Tibial nerve (tissue), 4 donors: ENCODE measurements at places on chromosomes 7 and 10.

GRCh38 chr7:50775836-50776235 lies 6.9 kb downstream of the GRB10 start:
- no peak for DNase-seq

GRCh38 chr7:2253021-2253420 lies 11.0 kb downstream of the NUDT1 start:
- no peak for DNase-seq

DNA sequence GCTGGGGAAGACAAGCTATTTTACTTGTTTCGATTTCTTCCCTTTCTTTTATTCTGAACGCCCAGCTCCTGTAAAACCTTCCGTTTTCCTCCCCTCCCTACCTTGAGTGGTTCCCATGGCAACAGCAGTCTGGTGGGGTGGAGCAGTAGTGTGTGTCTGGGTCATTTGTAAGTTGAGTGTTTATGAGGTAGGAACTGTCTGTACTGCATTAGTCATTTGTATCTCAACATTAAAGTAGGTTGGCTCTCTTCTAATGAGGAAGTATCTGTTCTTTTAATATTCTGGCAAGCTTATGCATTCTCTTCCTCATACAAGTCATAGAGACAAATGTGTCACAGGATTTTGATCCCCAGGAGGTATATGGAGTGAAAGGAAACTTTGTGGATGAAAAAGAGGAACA lies 85.3 kb upstream of the CCDC6 start:
- DNase-seq, result no peak

DNA sequence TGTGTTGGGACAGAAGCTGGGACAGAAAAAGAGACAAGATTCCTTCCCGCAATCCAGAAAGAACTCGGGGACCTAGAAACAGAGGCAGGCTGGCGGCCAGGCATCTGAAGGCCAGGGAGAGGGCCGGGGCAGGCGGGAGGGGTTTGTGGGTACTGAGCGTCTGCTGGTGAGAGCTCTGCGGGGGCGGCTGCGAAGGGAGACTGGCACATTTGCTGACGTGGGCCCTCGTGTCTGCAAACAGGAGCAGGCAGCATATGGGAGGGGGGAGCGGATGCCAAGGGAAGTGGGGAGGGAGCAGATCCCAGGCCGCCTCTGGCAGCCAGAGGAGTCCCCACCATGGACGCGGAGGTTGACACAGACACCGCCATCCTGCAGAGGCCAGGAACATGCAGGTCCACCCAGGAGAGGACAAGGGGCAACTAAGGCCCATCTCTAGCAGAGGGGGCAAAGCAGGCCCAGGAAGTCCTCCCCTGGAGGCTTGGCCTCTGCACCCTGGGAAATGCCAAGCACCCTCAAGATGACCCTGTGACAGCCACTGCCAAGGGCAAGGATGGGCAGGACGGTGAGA lies 32.2 kb downstream of the KCNH2 start:
- DNase-seq, result peak; percentile 39

DNA sequence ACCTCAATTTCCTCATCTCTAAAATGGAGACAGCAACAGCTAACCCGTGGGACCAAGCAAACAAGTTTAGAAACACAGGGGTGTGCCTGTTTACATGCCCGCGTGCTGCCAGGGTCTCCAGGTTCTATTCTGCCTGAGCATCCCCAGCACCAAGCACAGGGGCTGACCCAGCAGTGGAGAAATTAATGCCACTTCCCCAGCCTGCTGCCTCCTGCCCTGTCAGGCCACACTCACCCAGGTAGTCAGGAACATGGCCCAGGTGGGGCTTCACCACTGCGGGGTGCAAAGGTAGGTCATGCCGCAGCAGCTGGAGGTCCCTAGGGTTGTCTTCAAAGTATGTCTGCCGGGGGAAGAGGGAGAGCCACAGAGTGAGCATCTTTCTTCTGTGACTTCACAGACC lies 5.8 kb downstream of the DDX56 start:
- no peak for DNase-seq

DNA sequence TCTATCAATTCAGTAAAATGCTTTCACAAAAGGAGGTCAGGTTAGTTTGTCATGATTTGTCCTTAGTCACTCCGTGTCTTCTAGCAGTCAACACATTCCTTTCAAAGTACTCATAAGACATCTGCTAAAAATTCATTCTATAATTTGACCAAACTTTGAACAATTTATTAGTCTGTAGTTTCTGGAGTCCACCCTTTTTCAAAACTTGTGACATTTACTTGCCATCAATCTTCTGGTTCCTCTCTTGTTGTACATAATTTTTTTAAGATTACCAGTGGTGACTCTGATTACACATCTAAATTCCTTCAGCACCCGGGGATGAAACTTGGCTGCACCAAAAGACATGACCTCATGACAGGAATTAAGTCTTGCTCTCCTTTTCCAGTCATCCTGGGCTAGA lies 130.1 kb downstream of the NEBL start:
- no peak for DNase-seq

DNA sequence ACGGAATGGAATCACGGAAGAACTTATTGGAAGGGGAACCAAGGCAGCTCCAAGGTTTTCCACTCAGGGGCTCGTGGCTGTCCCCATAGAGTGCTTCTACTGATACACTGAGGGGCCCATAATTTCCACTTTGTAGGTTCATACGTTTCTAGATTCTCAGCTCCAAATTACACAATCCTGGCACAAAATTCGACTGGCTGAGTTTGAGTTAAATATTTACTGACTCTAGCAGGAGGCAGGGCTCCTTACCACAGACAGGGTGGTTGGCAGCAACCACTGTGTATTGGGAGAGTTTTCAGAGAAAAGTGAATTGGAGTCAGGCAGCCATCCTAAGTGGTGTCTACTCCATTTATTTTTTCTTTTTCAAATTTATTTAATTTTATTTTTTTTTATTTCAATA lies 55.4 kb upstream of the SEC61G start:
- no peak for DNase-seq

DNA sequence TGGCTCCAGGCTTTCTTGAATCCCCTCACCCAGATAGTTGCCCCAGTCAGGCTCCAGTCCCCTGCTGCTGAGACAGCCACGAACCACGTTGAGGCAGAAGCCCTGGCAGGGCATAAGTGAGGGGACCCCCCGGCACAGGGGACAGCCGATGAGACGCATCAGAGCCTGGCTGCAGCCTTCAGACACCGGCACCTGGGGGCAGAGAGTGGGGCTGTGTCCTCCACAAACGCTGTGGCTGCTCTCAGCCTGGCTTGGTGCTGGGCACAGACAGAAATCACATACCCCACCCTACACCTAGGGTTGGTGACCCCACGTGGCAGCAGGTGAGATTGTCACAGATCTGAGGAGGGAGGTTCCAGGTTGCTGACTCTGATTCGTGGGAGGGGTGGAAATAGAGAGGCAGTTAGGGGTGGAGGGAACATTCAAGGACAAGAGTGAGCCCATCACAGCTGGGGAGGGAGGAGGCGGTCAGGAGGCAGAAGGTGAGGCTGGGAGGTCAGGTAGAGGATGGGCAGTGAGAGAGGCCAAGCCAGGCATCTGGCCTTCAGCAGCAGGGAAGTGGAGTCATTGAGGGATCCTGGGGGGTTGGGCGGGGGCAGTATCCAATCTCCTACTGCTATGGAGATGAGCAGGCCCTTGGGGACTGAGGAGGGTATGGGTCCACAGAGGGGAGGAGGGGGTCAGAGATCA lies 3.2 kb downstream of the GPC2 start:
- DNase-seq, result no peak

DNA sequence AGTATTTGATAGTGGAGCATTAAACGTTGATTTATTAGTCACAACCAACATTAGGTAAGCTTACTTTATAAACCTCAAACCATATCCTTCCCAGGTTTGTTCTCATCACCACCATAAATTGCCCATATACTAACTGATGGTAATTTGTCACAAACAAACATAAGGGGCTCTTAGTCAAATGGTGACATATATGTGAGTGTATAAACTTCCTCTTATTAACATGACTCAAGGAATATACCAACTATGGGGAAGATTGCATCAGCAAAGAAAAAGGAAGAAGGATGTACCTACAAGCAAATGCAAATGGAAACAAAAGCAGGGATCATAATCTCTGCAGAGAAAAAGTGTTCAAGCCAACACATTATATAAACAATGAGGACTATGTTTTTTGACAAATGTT lies 418.2 kb upstream of the AKR1E2 start:
- DNase-seq, result no peak

GRCh38 chr10:119991816-119992215 lies 99.3 kb downstream of the SEC23IP start:
- DNase-seq, result no peak

GRCh38 chr7:137476937-137477336 lies 133.4 kb upstream of the PTN start:
- DNase-seq, result no peak

DNA sequence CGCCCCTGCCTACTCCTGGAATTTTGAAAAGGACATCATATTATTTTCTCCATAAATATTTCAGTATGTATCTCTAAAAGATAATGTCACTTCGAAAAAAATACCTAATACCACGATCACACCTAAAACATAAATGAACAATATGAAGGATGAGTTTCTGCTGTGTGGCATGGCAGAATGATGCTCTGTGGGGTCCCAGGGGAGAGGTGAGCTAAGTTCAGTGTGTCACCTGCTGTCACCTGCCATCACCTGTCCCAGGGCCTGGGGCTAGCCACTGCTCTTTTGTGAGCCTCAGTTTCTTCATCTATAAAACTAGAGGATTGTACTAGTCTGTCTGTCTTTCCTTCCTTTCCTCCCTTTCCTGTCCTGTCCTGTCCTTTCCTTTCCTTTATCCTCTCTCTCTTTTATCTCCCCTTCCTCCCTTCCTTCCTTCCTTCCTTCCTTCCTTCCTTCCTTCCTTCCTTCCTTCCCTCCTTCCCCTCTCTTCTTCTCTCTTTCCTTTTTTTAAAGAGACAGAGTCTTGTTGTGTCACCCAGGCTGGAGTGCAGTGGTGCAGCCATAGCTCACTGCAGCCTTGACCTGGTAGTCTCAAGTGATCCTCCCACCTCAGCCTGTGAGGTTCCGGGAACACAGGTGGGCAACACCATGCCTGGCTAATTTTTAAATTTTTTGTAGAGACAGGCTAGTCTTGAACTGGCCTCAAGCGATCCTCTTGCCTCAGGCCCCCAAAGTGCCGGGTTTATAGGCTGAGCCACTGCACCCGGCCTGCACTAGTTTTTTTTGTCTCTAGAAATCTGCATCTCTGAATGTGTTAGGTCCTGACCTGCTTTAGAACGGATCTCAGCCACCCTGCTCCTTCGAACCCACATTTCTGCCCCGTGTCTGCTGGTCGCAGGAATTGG lies 43.1 kb downstream of the CUX1 start:
- no peak for DNase-seq

DNA sequence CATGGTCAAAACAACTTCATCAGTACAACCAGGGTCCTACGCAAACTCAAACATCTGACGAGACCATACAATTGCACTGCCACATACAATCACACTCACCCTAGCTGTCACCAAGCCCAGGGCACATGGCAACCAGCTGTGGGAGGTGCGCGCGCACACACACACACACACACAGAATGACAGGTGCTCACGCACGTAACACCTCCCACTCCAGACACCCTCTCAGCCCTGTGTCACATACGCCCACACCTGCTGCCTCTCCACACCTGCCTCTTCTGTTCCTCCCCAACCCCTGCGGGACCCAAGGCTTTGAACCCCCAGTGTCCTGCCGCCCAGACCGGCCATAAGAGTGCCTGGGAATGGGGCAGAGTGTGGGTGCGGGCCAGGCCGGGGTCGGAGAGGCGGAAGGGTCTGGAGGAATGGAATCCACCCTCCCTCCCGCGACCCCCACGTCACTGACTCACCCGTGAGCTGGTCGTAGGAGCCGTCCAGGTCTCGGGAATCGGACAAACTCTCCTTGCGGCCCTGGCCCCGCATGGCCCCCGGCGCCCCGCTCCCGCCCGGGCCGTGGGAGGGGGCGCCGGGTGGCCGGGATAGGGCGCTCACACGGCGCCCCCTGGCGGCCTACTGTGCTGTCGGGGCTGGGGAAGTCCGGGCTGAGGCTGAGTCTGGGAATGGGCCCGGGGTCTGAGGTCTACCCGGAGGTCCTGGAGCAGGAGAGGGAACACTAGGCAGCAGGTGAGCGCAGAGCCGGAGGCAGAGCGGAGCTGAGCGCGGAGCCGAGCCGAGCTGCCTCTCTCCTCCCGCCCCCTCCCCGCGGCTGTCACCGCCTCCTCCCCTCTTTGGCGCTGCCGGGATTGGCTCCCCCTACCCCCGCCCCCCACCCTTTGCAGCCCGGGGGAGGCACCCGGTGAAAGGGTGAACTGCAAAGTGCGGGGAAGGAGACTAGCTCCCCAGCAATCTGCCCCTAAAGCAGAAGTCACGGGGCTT lies at the start of gene KCNIP2:
TSS of gene KCNIP2 (minus strand) at position 769 of the 990 bp plus-strand sequence. CDS start at position 537, 232 bp downstream.
- DNase-seq, result no peak

- DNase-seq, result no peak
These were observed 51.6 kb upstream of the IL6 start for GRCh38 chr7:22675421-22675820.

DNA sequence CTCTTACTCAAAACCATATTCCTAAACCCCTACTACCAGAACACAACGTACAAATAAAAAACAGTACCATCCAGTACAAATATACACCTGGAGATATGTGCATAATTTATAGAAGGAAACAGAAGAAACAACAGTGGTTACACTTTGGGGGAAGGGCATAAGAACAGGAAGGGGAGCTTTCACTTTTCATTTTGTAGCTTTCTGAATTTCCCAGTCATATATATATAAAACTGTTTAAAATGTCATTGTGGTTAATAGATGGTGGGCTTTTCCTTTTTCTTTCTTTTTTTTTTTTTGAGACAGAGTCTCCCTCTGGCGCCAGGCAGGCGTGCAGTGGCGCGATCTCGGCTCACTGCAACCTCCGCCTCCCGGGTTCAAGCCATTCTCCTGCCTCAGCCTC lies 47.2 kb downstream of the MALSU1 start:
- DNase-seq, result no peak

- DNase-seq, result no peak
These were observed 68.6 kb downstream of the ZMIZ1 start for GRCh38 chr10:79137300-79137756.

DNA sequence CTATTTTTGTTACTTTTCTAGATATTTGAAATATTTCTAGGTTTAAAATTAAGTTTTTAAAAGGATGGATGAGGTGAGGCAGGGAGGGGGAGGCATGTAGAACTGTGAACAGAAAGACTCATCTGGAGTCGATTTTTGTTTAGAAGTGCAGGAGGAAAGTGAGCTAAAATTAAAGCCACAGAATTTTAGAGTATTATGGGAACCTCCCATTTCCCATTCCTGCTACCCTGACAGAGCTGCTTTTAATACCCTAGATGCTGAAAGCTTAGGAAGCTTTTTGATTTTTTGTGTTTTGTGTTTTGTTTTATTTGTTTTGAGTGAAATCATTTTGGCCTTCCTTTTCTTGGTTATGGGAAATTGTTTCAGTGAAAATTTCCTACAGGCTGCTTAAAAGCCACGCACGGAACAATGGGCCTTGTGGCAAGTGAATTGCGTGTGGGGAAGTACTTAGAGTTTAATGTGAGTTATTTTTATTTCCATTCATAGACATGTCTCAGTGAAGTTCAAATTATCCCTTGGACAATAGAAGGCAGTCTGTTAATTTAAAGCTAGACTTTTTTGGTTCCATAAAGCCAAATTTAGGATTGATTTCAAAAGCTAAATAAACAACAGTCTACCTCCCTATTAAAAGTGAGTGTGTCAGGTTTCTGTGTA lies 102.0 kb upstream of the HDAC9 start:
- no peak for DNase-seq
